ENCODE measurements at places on chromosomes 7 and 10. TPM values are rescaled to one million over a fixed set of nuclear protein-coding genes. Genes with fewer than 3 reads are reported as not detected.

The PNLIP gene
- not detected for total RNA-seq

The TPK1 gene
- total RNA-seq = 2.7 TPM

The SYT15 gene
- total RNA-seq = 2.7 TPM

The XRCC2 gene
- total RNA-seq = 3.9 TPM

The MYH16 gene
- 0.87 TPM for total RNA-seq

The CD36 gene
- total RNA-seq = not detected

The C1QL3 gene
- total RNA-seq = not detected

The ADGRA1 gene
- total RNA-seq = 0.02 TPM

The ZNF3 gene
- total RNA-seq = 24.8 TPM

The NPTX2 gene
- total RNA-seq = not detected

The AOAH gene
- not detected for total RNA-seq

The AQP1 gene
- total RNA-seq = 0.45 TPM

The C7orf33 gene
- total RNA-seq = not detected

The EN2 gene
- 0.54 TPM for total RNA-seq

The HILPDA gene
- 21.7 TPM for total RNA-seq

The PGAM2 gene
- not detected for total RNA-seq

The POLR2J gene
- total RNA-seq = 108 TPM

The FRA10AC1 gene
- total RNA-seq = 5.2 TPM

The MCM10 gene
- total RNA-seq = 22.9 TPM

The MACC1 gene
- not detected for total RNA-seq

The TMEM273 gene
- not detected for total RNA-seq

The CAMK1D gene
- total RNA-seq = 7.9 TPM

The NHLRC2 gene
- total RNA-seq = 7.0 TPM

The EVX1 gene
- total RNA-seq = 0.07 TPM

The PRR15 gene
- 1.3 TPM for total RNA-seq

The SCART1 gene
- 0.26 TPM for total RNA-seq

The POLR2J2 gene
- total RNA-seq = 0.75 TPM

The WEE2 gene
- not detected for total RNA-seq

The NPFFR1 gene
- not detected for total RNA-seq

The DYNC1I1 gene
- 0.27 TPM for total RNA-seq

The NAPEPLD gene
- 6.1 TPM for total RNA-seq

The DNAJC2 gene
- total RNA-seq = 50.1 TPM

The CCL24 gene
- not detected for total RNA-seq

The NKX2-3 gene
- total RNA-seq = not detected

The C10orf90 gene
- 2.8 TPM for total RNA-seq

The GIMAP6 gene
- not detected for total RNA-seq

The KCND2 gene
- total RNA-seq = not detected

The HEPACAM2 gene
- total RNA-seq = not detected
